ENCODE measurements at places on chromosomes 2 and 18. TPM values are rescaled to one million over a fixed set of nuclear protein-coding genes. Genes with fewer than 3 reads are reported as not detected.

POTEJ gene
- not detected for total RNA-seq

POTEI gene
- total RNA-seq: 0.16 TPM

GRCh38 chr2:27249891-27250651 is 12.8 kb downstream of the SLC30A3 start:
- peak; percentile 64 for DNase-seq

DNA sequence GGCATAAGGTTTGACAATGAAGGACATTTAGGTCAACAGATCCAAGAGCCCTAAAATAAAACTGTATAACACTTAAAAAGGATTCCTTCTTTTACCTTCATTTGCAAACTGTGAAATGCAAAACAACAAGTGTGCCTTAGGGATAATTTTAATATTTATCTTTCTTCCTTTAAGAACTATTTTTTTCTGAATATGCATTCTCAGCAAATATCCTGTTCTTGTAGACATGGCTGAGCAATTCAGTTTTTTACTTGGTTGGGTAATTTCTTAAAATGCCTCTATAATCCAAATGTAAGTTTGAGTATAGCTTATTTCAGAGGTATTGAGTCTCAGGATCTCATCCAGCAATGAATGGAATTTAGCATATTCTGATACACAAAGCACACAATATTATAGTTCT is 43.0 kb upstream of the KCNJ3 start:
- DNase-seq: no peak

GRCh38 chr2:116586328-116586689 is 1228.2 kb upstream of the DDX18 start:
- no peak for DNase-seq

GRCh38 chr18:70506511-70506910 is 217.7 kb downstream of the SOCS6 start:
- no peak for DNase-seq

DNA sequence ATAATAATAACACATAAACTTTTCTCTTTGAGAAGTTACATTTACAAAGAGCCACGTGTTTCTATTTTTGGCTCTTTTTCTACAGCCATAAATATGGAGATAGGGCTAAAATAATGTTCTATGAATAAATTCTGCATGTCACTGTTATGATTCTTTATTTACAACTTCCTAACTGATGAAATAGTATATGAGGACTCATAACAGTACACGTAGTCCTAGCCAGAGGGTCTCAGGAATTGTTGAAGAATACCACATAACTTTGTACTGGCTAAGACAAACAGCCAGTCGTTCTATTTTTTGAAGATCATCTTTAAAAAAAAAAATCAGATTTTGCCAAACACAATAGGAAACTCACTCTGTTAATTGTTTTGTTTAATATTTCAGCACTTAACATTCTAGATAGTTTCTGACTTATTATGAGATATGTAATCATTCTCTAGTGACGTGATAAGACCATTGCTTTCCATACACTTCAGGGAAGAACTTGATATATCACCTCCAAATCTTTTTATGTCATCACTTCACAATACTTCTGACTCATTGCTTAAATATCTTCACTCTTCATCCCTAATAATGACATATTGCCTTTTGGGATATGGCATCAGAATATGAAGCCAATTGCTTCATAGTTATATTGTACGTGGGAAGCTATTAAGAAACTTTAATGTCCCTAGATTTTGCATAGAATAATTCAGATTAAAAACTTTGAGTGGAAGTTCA is 256.1 kb downstream of the XIRP2 start:
- no peak for DNase-seq

GRCh38 chr2:150997066-150997465 is 264.6 kb downstream of the RBM43 start:
- DNase-seq: no peak

DNA sequence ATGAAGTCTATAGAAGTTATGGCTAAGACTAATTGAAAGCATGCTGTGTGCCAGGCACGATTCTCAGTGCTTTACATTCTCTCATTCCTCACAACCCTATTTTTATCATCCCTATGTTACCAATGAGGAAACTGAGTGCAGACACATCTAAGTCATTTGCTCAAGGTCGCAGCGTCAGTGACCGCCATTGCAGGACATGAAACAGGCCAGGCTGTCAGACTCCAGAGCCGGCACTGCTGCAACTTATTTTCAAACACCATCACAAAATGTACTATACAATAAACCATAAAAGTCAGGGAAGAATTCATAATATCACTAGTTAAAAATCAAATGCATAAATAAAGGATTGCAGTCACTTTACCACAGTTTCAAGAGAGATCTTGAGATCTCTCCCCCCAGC is 5.6 kb downstream of the STK39 start:
- DNase-seq: no peak

DNA sequence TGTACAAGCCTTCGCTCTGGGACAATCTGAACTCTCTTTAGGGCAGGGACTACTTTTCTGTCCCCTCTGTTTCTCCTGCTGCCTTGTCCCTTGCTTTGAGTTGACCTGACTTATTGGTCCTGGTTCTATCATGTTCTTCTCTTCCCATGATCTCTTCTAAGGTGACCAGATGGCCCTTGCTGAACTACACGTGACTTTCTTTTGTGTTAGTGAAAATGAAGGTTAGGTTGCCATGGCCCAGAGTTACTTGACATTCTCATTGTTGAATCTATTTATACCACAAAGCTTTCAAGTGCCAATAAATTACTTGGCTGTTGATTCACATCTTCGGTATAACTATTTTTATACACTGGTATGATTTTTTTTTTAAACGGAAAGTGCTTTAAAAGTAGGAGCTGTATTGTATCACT is 24.4 kb downstream of the MRPL33 start:
- DNase-seq: peak; percentile 89

DNA sequence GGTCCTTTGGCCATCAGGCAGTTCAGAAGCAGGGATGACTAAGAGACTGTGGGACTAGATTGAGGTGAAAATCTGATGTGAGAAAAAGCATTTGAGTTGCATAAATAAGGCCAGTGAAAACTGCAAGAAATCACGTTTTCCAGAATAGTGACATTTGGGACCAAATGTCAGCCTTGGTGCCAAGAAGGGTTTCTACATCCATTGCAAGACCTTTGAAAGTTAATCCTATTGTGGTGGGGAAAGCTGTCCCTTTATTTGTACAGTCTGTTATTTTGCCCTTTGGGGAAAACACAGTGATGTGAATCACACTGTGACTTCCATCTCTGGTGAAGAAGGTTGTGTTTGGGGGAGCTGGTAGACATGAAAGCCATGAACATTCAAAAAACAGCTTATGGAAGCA is 153.5 kb upstream of the SIX2 start:
- DNase-seq: no peak

ABCG5 gene
- total RNA-seq: not detected

GRCh38 chr2:128520791-128521190 is 202.1 kb upstream of the HS6ST1 start:
- no peak for DNase-seq

DNA sequence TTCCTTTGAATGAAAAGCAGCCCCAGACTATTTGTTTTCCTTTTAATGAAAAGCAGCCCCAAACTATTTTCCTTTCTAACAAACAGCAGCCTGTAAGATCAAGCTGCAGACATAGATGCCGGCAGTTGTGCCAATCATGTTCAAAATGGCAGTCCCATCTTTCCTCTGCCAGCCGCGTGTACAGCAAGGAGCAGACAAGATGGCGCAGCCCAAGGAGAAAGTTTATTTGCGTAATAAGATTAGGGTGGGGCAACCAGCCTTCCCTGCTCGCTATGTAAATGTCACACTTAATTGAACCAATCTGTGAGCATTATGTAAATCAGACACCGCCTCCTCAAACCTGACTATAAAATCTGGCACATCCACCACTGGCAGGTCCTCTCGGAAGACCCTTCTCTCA is 226.0 kb downstream of the TGIF1 start:
- DNase-seq: no peak

- DNase-seq: no peak
Observed at GRCh38 chr2:40127146-40127545, 324.7 kb downstream of the SLC8A1 start.

DNA sequence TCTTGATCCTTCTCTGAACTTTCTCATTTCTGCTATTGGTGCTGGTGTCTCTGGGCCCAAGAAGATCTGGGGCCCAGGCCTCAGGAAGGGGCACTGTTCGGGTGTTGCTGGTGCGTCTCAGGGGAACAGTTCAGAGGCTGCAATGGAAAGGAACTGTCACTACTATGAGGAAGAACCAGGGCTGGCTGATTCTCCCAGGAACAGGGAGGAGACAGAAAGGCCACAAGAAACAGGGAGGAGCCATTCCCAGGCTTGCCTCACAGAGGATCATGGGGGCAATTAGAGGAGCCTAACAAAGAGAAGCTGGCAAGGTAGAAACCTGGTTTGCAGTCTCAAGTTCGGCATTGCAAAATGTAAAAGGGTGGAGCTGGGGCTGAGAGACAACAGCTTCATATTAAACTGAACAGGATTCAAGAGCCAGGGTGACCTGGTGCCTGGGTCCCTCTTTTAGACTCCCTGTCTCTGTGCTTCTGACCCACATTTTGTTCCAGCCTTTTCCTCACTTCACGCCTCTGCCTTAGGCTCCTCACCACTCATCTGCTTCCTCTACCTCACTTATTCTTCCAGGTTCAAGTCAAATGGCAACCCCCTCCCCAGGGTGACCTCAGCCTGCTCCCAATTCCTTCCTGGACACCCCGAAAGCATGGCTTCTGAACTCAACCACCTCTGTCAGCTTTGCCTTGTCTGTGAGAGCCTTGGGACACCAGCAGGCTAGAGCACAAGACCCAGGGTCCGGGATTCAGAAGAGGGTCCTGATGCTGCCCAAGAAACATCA is 58.4 kb downstream of the GYPC start:
- DNase-seq: no peak

SPATA3 gene
- total RNA-seq: not detected

ZAP70 gene
- total RNA-seq: not detected

GRCh38 chr2:177118636-177119035 is 94.0 kb upstream of the HNRNPA3 start:
- DNase-seq: no peak

AGXT gene
- total RNA-seq: not detected

GRCh38 chr2:109193807-109194619 is 65.0 kb downstream of the SH3RF3 start:
- DNase-seq: no peak

DNA sequence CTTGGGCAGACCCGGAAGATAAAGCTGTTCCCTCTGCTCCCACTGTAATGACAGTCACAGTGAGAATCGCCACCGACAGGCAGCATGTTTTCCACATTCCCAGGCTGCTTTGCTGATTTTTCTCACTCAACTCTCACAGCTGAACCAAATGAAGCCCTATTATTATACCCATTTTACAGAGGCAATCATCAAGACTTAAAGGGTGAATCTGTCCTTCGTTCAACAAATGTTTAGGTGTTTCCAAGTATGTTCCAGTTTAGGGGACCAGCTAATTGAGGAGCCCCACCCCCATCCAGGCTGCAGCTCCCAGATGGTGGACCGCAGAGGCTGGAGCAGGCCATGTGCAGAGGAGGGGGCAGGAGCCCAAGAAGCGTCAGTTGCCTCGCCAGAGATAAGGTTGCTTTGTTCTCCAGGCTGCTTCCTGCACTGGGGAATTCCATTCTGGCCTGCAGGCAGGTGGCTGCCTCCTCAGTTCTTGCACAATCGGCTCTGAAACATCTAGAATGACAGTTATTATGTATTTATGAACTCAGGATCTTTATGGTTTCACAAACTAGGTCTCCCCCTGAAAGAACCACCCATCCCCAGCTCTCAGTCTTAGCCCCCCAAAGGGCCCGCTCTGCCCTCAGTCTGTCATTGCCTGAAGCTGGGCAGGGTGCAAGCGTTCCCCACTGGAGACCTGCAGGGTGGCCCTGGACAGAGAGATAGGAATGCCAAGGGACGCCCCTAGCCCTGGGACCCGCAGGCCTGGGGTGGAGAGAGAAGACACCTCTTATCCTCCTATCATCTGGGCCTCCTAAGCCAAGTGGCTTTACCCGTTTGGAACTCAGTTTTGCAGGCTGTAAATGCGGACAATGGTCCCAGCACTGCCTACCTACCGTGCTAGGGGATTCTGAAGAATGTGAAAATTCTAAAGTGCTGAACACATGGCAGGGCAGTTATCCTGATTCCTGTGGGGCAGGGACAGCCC is 49.1 kb upstream of the MYCN start:
- DNase-seq: peak; percentile 5

Data from endothelial cell of umbilical vein (primary cell).